ENCODE measurements at places on chromosomes 3 and 15. TPM values are rescaled to one million over a fixed set of nuclear protein-coding genes. Genes with fewer than 3 reads are reported as not detected.
A peak's percentile ranks its signal among the peaks of the same experiment; 100 is the strongest.

DNA sequence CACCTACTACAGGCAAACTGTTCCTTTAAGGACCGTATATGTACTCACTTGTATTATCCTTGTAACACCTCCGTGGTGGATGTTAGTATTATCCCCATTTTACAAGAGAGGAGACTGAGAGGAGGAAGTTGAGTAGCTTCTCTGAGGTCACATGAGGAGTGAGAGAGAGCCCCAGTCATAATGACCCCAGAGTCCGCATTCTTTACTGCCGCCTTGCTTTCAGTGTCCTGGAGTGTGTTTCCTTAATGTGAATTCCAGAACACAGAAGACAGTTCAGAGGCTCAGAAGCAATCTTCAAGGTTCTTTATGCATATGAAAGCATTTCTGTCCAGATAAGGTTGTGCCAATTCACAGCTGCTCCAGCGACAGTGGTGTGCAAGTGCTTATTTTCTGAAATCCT lies 199.2 kb downstream of the CACNA2D3 start:
- DNase-seq = peak; percentile 37

DNA sequence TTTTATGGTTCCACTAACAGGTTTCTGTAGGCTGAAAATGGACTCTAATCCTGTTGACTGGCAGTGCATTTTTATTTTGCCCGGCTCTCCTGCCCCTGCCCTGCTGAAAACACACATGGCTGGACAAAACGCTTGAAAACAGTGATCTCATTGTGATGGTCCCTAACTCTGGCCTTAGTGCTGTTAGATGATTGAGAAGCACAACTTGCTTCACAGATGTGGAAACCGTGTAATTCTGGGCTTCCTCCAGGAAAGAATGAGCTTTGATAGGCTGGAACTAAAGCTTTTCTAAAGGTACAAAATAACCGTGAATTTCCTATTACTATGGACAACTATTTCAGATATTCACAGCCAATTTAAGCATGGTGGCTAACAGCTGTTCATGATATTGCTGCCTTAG lies 121.4 kb downstream of the VGLL3 start:
- DNase-seq = no peak

GRCh38 chr3:157649511-157649910 lies 146.3 kb upstream of the VEPH1 start:
- no peak for DNase-seq

SIDT1 gene
- not detected for total RNA-seq

All from neural progenitor cell (in vitro differentiated cells).